ENCODE measurements at places on chromosomes 1 and 21. TPM values are rescaled to one million over a fixed set of nuclear protein-coding genes. Genes with fewer than 3 reads are reported as not detected.
A peak's percentile ranks its signal among the peaks of the same experiment; 100 is the strongest.

DNA sequence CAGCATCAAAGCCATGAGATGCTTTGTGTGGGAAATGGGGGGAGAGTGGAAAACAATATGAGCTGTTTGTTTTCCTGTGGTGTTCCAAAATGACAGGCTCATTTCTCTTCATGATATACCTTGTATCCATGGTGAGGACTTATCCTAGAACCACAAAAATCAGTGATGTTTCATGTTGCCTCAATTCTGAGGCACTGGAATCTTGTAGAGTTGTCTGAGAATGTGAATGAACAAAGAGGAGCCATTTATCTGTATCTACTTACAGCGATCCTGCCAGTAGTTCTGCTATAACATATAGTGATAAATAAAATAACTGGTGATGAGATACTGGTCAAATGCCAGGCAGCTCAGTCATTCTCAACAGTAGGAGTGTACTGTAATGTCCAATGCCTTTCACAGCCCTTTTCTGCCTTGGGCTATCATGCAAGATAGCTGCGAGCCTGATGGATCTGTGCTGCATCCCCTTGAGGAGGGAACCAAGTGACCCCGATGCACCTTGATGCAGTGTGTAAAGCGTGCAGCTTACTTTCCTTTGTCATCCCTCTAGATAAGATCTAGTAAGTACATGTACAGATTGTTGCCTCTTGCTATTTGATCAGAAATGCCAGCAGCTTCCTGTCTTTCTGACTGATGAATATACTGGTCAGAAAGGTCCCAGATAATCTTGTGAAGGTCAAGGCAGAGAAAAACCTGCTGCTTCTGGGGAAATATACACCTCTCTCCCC lies 52.8 kb downstream of the SLC44A3 start:
- no peak for DNase-seq

DNA sequence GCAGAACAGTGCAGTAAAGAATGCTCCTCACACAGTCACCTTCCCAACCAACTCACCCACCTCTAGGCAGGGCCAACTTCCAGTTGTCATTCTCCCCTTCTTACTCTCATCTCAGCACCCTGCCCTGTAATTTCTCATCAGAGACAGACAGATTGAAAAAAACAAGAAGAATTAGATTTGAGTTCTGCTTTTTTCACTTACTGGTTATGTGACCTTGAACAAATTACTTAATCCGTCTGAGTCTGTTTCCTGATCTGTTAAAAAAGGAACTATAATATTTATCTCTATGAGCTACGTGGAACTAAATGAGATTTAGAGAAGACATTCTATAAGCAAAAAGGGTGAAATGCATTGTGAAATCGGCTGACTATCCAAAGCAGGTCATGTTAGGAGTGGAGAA lies 330.3 kb downstream of the ZNF326 start:
- no peak for DNase-seq

DNA sequence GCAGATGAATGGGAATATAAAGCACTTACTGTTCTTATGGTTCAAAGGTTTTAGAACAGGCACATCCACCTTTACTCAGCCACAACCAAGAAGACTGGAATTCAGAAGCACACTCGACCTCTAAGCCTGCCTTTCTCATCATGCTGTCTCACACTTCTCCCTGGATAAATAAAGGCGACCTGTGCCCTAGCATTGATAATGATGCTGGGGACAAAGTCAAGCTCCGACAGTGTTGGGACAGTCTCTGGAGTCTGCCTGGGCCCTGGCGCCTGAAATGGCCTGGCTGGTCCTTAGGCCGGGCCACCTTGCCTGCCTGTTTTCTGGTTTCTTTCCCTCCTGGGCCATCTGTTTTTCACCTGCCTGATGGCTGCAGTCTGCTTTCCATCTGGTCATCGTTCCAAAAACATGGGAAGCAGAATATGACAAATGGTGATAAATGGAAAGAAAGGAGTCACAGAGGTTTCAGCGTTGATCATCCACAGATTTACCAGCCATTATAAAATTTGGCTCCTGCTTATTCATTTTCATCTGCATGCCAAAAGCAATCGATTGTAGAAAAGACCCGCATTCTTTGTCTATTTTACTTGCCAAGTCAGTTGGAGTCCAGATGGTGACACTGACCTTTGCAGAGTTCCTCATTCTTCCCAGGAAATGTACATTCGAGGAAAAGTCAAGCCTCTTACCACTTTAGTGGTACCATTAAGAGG lies 91.2 kb upstream of the KCNJ15 start:
- no peak for DNase-seq

GRCh38 chr1:51690285-51690961 lies 73.5 kb downstream of the OSBPL9 start:
- DNase-seq = no peak

GRCh38 chr1:55893155-55893554 lies 678.0 kb upstream of the USP24 start:
- no peak for DNase-seq

DNA sequence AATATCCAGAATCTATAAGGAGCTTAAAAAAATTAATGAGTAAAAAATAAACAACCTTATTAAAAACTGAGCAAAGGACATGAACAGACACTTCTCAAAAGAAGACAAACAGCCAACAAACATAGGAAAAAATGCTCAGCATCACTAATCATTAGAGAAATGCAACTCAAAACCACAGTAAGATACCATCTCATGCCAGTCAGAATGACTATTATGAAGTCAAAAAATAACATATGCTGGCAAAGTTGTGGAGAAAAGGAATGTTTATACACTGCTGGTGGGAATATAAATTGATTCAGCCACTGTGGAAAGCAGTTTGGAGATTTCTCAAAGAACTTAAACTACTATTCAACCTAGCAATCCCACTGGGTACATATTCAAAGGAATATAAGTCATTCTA lies 25.3 kb downstream of the PIGK start:
- DNase-seq = no peak

GRCh38 chr1:236516929-236517704 lies 6.7 kb upstream of the LGALS8 start:
- no peak for DNase-seq

DNA sequence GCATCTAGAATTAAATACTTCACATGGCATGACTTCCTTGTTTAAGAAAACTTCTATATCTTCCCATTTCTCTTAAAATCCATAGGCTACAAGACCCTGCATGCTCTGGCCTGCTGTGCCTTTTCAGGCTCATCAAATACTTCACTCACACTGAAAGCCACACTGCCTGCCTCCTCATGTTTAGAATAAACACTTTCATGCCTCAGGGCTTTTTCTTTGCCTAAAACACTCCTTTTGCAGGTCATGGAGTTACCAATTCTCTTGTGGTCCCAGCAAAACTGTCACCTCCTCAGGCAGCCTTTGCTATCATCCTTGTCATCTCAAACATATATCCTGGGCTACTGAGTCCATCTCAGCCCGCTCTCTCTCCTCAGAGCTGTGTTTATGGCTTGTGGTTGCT lies 5.5 kb downstream of the SGIP1 start:
- no peak for DNase-seq

DNA sequence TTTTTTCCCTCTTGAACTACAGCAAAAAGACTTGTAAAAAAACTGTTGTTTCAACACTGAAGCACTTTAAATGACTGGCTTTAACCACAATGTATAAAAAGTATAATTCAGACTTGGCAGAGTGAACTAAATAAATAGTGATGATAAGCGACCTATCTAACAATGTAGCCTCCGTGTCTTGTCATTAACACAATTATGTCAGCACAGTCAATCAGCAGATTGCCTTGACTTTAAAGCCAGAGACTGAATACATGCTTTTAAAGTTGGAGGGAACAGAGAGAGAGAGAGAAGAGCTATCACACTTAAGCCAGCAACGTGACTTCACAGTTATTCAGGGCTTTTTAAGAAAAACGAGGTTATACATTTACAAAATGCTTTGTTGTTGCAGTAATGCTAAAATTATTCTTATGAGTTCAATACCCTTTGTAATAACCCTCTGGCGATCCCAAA lies 378.1 kb downstream of the LMO4 start:
- no peak for DNase-seq

GRCh38 chr1:184533049-184533448 lies 146.2 kb downstream of the C1orf21 start:
- no peak for DNase-seq

DNA sequence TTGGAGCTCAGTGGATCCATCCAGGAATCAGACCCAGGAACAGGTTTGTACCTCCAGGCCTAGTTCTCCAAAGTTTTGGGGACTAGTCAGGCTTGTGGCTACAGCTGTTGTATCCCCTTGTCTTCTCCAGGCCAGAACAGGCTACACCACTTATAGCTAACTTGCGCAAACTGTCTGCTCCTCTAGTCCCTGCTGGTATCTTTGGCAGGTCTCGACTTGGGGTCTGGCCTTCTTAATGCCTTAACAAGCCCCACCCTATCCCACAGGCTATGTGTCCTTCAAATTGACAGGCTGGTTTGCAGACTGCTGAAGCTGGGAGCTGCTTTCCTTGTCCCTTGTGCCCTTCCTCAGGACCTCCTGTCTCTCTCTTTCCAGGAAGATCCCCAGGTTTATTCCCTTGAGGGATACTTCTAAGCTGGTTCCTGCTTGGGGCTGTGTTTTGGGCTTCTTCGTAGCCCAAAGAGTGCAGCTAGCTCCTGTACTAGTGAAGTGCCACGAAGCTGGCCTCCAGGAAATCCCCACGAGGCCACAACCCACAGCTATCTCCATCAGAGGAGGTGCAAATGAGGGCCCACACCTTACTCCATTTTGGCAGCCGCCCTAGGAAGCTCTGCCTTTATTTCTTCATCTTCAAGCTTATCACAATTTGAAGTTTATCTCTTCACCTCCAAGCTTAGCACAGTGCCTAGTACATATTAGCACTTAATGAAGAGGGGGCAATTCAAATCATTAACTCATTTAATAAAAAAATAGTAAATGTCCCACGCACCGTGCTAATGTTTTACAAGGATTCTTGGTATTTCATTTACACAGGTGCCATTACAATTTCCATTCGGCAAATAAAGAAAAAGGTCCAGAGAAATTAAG lies 683 bp upstream of the DMAP1 start:
- DNase-seq = no peak

GRCh38 chr1:247445526-247446356 lies 12.2 kb downstream of the OR2B11 start:
- DNase-seq = peak; percentile 13

DNA sequence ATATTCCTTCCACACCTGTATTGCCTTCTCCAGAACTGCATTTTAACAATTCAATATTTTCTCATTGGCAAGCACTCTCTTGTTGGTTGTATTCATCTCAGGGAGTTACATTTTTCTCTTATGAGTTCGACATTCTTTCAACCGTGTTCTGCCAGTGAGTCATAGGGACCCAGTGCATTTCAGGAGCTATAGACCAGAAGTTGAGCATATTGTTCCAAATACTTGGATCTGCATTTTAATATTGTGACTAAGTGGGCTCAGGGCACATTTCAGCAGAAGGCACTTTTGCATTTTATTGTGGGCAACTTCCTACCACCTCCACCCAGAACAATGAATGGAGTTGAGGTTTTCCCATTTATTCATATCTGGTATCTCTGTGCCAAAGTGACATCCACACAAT lies 132.8 kb downstream of the TNFSF18 start:
- no peak for DNase-seq

DNA sequence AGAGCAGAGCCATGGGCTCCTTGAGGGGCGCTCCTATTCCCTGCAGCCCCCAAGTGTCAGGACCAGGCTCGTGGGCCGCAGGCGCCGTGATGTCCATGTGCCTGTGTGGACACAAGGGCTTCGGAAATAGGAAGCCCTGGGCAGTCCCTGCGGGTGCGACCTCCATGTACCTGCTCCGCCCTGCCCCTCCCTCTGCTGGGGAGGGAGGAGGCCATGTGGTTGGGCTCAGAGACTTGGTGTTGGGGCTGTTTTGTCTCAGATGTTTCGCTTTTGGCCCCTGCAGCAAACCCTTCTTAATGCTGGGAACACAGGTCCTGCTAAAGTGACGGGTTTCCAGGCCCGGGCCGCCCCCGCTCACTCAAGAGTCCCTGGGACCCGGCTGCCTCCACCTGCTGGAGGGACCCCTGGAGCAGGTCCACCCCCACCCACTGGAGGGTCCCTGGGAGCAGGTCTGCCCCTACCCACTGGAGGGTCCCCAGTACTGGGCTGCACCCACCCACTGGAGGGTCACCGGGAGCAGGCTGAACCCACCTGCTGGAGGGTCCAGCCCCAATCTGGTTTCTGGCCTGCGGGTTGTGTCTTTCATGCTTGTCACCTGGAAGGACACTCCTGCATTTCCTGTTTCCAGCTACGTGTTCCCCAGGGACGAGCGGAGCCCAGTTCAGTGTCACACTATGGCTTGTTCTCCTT lies 156.5 kb downstream of the PEX14 start:
- no peak for DNase-seq

GRCh38 chr1:8348777-8349472 lies 31.0 kb downstream of the SLC45A1 start:
- peak; percentile 67 for DNase-seq

GRCh38 chr1:31796707-31797106 lies 19.1 kb downstream of the SPOCD1 start:
- DNase-seq = no peak

- no peak for DNase-seq
Observed at GRCh38 chr1:175539986-175540385, 203.4 kb downstream of the TNR start.

GRCh38 chr1:224747578-224747977 lies 131.5 kb downstream of the CNIH3 start:
- DNase-seq = no peak

DNA sequence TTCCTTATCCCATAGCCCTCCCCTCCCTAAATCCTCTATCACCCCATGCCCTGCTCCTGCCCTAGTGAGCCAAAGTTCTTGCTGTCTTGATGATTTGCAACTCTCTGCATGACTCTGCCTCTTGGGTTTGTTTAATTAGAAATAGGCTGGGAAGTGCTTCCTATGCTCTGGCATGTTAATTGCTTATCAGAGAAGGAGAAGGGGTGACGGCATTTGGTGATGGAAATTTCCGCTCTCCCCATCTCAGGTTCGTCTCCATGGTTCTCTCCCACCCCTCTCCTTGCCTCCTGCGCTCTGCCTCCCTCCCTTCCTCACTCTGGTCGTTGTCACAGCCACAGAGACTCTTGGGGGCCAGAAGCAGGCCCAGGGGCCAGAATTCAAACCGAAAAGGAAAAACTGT lies 68.9 kb downstream of the LRRN2 start:
- no peak for DNase-seq

DNA sequence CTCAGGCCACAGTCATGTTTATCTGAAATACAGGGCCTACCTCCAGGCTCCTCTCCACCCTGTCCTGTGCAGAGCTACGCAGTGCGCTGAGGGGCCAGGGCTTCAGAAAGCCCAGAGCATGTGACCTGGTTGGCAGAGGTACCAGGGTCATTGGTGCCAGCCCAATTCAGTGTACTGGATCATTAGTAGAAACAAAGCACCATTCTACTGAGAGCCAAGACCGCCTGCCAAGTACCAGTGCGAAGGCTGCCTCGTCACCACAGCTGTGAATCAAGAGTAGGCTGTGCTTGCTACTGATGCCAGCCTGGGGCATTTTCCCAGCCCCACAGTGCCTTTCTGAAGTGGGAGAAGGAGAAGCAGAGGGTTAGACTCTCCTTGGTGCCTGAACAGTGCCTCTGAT lies 59.8 kb downstream of the CAPN9 start:
- no peak for DNase-seq

Gene S1PR1
- 6.4 TPM for total RNA-seq

Gene STIL
- 11.5 TPM for total RNA-seq

Gene SH2D2A
- 3.1 TPM for total RNA-seq

Gene LYSMD1
- 17.0 TPM for total RNA-seq

Gene ZNF672
- 57.3 TPM for total RNA-seq

Gene ARHGAP30
- total RNA-seq = 0.79 TPM

Gene RSPO1
- total RNA-seq = 0.16 TPM

Gene DMBX1
- total RNA-seq = 2.0 TPM

Gene C1orf87
- 6.2 TPM for total RNA-seq
